ENCODE measurements at places on chromosomes 11 and 22.

DNA sequence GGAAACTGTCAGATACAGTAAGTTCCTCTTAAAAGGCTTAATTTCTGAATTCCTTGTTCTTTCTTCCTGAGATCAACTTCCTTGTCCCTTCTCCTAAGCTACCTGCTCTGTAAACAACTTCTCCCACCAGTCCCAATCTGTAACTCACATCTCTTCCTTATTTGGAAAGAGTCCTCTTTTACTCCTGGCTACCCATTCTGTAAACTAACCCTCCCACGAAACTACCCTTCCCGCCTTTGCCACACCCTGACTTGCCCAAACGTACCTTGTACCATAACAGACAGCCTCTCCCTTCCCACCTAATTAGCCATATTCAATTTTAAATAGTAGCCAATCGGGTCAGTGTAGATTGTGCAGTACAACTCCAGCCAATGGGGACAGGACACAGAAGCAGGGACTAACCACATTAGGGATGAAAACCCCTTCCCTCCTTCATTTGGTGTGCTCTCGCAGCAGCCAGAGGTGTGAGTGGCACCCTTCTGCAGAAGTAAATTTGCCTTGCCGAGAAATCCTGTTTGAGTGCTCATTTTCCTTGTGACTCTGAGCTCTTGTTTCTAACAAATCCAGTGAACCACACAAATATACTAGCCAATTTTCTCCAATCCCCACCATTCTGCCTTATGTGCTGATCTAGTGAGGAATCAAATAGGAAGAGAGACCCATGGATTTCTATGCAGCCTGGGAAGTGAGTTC is 49.5 kb downstream of the ZNF280B start:
- DNase-seq = no peak

DNA sequence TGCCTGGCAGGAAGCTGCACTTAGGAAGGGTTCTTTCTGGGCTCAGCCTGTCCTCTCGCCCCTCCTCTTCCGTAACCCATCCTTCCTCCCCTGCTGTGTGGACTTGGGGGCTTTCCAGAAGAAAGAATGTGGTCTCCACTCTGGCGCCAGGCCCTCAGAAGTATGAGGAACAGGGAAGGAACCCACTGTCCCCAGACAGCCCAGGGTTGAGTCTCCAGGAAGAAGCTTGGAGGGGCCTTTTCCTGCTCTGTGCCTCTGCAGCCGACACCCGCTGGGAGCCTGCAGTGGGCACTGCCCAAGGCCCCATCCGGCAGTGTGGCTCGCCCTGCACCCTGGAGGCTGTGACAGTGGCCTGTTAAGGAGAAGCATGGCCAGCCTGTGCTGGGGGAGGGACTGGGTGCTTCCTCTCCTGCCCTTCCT is 112.6 kb downstream of the ST3GAL4 start:
- DNase-seq = no peak

DNA sequence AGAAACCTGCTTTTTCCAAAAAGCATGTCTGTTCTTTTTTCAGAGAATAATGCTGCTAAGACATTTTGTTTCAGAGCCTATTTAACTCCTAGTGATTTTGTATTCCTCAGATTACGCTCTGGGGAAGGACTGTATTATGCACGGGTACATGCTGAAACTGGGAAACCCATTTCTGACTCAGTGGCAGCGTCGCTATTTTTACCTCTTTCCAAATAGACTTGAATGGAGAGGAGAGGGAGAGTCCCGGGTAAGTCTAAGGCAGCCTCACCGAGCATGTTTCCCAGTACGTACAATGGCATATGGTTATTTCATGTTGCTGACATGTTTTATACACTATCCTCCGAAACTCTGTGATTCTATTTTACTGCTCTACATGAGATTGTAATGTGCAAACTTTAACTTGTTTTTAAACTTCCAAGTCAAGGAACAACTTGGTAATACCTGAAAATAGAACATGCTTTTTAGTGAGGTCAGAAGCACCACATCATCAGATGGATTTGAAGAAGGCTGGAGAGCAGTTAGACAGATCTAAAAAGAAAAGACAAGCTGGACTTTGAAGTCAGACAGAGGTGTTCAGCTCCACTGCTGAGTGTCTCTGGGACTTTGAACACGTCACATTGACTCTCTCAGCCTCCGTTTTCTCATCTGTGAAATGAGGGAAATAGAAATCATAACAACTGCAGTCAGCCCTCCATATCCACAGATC is 23.7 kb upstream of the MYO18B start:
- no peak for DNase-seq

DNA sequence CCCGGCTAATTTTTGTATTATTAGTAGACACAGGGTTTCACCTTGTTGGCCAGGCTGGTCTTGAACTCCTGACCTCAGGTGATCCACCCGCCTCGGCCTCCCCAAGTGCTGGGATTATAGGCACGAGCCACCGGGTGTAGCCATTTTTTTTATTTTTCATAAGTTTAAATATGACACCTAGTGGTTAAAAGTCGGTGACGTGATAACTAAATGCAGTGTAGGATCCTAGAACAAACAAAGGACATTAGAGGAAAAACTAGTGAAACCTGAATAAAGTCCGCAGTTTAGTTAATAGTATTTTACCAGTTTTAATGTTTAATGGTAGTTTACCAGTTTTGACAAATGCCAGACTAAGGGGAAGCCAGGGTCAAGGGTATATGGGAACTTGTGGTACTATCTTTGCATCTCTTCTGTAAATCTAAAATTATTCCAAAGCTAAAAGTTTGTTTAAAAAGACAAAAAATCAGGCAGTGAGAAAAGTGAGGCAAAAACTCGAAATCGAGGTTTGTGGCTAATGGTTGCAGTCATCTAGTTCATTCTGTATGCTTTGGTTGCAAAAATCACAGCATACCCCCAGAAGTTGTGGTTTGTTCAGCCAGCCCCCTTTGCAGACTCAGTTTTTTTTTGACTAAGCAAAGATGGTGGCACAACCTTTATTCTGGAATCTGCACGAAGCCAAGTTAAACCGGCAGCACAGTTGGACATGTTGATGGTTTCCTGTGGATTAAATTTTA is 29.6 kb downstream of the TOM1 start:
- DNase-seq = no peak

DNA sequence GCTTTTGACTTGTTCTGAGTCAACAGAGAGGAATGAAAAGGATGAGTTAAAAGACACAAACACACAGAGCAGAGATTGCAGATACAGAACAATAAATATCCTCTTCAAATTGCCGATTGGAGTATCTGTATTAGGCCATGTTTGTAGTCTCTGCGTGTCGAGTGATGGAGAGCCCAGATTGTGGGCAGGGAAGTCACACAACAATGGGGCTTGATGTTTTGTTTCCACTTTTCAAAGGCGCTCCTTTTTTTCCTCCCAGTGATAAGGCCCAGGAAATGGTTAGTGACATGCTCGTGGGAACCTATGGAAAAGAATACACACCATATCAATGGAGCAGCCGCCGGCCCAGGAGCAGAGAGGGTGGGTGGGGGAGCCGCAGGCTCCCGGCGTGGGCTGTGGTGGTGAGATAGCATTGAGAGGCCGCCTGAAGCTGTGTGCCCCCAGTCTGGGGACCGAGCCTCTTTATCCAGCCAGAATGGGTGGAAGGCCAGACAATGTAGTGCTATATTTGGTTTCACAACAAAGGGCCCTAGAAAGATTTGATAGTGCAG is 555.9 kb downstream of the INSC start:
- DNase-seq = no peak

DNA sequence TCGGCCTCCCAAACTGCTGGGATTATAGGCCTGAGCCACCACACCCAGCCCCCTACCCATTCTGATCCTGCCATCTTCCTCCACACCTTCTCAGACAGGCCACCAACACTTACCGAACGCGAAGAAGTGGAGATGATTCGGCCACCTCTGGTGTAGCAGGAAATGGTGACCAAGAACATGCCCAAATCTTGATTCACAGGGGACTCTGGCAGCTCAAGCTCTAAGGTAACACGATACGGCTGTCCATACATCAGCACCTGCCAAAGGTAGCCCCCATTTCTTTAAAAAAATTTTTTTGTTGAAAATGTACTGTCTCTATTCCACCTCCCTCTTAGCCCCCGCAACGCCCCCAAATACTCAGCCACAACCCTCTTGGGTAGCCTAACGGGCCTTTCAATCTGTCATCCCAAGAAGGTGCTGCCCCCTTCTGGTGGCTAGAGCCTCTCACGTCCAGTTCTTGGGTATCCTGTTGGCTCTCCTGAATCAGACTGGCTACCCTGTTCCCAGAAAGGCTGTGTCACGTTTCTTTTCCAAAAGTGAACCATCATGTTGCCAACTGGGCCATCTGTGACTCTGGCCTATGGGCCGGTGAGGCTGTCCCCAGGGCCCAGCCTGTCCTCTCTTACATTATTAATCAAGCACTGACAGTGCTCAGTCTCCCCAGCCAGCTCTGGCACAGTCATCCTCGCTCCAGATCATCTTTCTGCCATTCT is 5.3 kb upstream of the LRRN4CL start:
- peak; percentile 51 for DNase-seq
